ENCODE measurements at places on chromosomes 4 and X. TPM values are rescaled to one million over a fixed set of nuclear protein-coding genes. Genes with fewer than 3 reads are reported as not detected.

Gene ZCCHC18
- not detected for total RNA-seq

Gene NDP
- total RNA-seq = not detected

Gene POU4F2
- not detected for total RNA-seq

Gene TEX28
- total RNA-seq = not detected

Gene SATL1
- total RNA-seq = 0.17 TPM

Gene GPC4
- not detected for total RNA-seq

Gene EOLA2
- total RNA-seq = 37.4 TPM

Gene TLL1
- total RNA-seq = 0.20 TPM

Gene BRS3
- total RNA-seq = not detected

Gene CFI
- not detected for total RNA-seq

Gene PSAPL1
- not detected for total RNA-seq

Gene CC2D2A
- total RNA-seq = 12.2 TPM

Gene ZNF827
- 4.1 TPM for total RNA-seq

Gene WNK3
- total RNA-seq = 0.67 TPM

GRCh38 chr4:143071351-143071750, 113.4 kb upstream of the USP38 start:
- no peak for DNase-seq

DNA sequence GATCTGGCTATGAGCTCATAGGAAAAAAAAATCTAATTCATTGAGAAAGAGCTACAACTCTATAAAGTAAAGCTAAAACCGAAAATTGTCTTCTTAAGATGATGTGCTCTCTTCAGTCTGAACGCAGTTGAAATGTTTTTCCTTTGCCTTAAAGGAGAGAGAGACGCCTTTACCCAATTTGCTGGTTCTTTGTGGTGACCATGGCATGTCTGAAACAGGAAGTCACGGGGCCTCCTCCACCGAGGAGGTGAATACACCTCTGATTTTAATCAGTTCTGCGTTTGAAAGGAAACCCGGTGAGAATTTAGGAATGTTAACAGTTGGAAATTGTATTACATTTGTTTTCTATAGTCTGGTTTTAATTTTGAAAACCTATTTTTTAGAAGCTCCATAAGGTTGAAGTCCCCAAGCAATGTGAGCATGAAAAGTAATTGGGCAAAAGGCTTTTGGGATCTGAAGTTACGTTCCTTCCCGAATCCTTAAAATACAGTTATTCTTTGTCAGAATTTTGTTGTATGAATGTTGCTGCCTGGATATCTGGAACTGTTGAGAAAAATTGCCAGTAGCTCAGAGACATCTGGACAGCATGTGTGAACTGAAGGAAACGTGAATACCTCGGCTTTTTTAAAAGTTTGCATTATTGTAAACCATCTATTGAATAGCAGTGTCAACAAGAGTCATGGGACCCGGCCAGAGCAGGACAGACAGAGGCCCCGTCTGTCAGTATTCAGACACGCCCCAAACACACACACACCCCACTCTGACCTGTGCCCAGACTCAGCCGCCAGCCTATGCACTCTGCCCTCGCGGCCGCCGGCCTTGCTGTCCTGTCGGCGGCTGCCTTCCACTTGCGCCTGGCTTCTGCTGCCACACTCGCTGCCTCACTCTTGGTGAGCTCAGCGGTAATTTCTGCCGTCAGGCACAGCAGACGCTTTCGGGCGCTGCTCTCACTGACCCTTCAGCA, 9.9 kb downstream of the PIGG start:
- DNase-seq = no peak

DNA sequence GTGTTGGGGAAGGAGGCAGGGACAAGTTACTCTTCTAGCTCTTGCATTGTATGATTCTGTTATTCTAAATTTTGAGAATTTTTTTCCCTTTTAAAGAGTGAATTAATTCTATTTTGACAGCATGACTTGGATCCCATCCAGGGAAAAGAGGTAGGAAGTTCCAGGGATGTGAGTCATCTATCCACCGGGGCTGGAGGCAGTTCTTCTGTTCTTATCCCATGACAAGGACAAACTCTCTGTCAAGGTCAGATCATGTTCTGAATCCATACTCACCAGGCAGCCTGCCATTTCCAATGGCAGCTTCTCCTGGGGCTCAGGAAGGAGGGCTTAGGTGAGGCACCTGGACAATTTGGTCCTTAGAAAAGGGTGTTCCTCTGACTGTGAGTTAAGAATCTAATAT, 132.0 kb upstream of the MED14 start:
- DNase-seq = no peak

DNA sequence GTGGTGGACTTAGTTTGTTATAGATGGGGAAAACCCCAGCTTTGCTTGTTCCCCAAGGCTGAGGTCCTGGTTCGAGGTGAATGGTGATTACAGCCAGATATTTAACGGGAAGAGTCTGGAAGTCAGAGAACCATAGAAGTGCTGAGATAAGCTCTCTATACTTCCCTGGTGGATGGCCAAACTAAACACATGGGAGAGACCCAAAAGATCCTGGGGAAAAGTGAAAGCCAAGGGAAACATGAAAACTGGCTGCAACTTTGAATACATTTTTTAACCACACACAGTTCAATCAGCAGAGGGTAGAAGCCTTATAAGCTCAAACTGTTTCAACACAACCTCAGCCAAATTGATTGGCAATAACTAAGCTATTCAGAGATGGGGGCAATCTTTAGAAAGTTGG, 29.3 kb upstream of the SRPX start:
- DNase-seq = no peak

- no peak for DNase-seq
Observed at GRCh38 chrX:14758029-14758491, 114.8 kb downstream of the FANCB start.

DNA sequence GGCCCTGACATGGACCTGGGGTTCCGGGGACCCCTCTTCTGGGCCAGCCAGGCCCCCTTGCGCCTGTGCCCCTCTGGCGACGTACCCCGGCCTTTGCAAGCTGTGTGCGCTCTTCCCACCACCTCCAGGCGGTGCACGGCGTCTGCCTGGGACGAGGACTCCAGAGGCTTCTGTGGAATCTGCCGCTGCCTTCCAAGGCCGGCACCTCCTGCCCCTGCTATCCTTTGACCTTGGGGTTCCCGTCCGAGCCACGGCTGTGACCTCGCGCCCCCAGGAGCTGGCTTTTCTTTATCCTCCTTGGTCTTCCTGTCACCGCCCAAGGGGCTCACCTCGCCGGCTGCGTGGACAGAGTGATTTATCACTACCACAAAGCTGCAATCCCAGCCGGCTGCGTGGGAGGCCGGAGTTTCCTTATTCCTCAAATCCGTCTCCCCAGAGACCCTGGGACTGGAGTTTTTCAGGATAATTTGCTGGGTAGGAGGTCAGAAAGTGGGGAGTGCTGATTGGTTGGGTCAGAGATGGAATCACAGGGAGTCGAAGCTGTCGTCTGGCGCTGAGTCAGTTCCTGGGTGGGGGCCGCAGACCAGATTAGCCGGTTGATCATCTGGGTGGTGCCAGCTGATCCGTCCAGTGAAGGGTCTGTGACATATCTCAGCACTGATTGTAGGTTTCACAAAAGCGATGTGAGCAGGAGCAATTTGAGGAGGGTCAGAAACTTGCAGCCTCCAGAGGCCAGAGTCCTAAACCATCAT, 19.8 kb upstream of the PLCXD1 start:
- peak; percentile 87 for DNase-seq

DNA sequence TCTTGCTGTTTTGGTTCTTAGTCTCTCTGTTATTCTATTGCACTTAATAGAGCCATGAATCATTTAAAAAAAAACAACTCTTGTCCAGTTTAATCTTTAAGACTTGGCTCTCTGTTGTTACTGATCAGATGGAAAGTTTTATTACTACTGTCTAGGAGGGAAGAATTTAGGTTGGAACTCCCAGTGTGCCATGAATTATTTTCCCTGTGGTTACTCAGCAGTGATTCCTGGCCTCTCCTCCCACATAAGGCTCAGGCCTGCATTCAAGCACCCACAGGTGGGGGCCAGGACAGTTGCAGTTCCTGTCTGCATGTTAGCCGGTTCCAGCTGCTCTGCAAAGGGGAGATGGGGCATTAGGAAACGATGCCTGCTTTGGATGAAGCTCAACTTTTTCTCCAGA, 29.8 kb upstream of the ESX1 start:
- no peak for DNase-seq

- DNase-seq = no peak
Observed at GRCh38 chrX:134932528-134933217, 58.1 kb upstream of the SMIM10 start.

DNA sequence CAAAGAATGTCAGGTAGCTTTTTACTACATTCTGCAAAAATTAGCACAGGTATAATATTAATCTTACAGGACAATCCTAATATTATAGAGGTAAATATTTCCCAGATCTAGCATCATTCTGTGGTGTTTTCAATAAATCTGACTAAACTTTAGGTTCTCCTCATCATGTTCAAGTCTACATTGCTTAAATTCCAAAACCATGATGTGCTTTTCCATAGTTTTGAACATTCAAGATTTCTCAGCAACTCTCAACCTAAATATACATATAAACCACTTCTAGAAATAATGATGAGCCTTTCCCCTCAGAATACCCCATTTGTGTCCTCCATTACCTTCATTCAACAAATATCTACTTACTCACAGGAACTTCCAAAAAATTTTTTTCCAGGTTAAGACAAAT, 23.1 kb downstream of the EIF4E start:
- DNase-seq = no peak

GRCh38 chrX:136671006-136671610, 23.1 kb downstream of the CD40LG start:
- no peak for DNase-seq

DNA sequence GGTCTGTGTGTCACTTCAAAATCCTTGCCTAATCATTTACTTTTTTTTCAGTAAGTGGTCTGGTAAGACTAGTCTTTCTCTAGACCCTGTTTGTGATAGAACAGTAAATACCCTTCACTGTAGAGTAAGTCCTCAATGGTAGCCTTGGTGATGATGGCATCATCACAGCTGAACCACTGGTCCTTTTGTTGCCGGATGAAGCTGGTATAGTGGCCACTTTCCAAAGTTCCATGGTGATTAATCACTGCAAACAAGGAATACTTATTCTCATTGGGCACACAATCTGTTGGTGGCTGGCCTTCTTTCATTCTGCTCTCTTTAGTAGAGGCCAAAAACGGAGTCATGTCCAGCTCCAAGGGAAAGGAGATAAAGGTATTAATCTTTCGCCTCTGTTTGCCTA, 2.9 kb downstream of the USP51 start:
- no peak for DNase-seq

GRCh38 chr4:77268108-77268507, 111.1 kb downstream of the CCNG2 start:
- DNase-seq = no peak

DNA sequence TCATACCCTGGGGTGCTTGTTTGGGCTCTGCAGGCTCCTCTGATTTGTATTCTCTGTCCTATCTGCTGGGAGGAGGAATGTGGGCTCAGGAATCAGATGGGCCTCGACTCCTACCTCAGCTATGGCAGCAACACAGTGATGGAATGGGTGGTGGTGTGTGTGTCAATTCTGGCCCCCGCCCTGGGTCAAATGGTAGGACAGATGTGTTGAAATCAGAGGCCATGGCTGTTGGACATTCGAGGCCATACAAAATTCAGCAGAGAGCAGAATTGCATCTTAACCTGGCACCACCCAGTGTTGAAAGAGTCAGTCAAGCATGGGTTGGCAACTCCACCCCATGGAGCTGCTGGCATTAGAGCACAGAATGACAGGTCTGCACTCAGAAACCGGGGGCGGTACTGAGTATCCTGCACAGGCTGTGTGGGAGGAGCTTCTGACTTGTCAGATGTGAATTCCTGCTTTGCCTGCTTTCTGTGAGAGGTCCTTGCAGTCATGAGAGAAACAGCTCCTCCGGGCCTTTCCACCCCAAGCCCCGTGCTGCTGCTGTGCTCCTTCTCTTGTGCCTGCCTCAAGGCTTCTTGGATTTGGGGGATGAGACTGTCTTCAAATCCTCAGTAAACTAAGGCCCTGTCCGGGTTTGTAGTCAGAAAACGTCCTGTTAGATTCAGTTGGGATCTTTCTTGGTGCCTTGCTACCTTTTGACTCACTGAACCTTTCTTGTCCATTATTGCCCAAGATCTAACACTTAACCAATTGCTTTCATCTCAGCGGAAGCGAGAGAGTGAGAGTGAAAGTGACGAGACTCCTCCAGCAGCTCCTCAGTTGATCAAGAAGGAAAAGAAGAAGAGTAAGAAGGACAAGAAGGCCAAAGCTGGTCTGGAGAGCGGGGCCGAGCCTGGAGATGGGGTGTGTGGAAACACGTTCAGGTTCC, 13.0 kb downstream of the DKC1 start:
- DNase-seq = no peak

GRCh38 chrX:110188701-110189558, 129.0 kb downstream of the AMMECR1 start:
- DNase-seq = no peak

All from NCI-H460 (cell line).